ENCODE measurements at places on chromosomes 5 and 9.

- DNase-seq: no peak
Measured at GRCh38 chr5:135839566-135839965, 5.1 kb downstream of the SLC25A48 start.

GRCh38 chr5:148828511-148829247 lies 2.3 kb downstream of the ADRB2 start:
- no peak for DNase-seq

GRCh38 chr5:150999704-151000442 lies 20.5 kb upstream of the GPX3 start:
- DNase-seq: no peak

DNA sequence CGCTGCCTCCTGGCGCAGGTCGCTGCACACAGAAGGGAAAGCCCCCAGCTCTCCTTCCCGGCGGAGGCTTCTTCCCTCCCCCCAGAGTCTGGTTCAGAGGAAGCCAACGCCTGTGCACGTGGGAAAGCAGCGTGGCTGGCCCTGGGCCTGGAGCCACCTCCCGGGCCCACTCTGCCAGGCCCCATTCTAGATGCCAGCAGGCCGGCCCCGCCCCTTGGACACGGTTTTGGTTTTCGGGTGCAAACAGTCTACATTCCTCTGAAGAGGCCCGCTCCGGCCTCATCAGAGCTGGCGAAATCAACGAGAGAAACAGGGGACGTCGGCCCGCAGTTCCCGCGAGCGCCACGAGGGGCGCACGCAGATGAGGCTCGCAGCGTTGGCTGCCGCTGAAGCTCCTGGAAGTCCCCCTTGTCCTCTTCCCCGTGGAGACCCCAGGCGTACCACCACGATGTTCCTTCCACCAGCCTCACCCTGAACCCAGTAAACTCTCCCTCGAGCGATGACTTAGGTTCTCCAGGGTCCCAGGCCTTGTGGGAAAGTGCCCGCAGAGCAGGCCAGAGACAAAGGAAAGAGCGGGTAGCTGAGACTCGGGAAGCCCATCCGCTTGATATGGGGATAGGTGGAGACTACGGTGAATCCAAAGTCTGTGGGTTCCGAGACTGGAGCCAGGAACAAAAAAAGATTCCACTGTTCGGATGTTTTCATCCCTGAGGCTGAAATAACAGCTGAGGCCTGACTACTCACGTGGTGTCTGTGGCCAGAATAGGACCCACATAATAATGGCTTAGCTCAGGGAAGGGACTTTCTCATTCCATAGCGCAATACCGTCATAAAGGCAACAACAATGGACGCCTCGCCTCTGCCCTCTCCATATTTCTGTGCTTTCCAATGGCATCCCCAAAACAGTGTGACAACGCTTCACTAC lies 64.2 kb downstream of the KLF4 start:
- peak; percentile 92 for DNase-seq

- no peak for DNase-seq
Measured at GRCh38 chr9:106644661-106645060, 218.3 kb upstream of the ZNF462 start.

DNA sequence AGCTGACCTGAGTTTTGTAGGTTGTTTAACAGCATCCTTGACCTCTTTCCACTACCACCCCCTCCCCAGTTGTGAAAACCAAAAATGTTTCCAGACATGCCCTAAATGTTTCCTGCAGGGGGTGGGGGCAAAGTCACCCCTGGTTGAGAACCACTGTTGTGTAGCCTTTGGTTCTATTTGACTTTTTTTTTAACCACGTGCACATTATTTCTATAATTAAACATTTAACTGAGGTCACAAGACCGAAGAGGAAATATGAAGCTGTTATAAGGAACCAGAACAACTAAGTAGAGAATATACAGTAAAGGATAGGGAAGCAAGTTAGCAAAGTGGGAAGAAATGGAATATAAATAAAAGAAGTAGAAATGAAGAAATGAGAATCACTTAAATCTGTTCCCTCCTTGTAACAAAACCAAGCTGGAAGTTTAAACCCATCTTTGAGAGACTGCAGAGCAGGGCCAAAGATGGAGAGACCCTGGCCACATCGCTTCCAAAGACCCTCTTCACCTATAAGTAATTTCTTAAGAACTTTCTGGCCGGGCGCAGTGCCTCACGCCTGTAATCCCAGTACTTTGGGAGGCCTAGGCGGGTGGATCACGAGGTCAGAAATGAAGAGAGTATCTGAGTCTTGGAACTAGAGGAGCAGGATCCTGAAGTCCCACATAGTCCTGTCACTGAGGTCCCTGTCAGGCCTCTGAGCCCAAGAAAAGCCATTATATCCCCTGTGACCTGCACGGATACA lies 14.4 kb downstream of the SIT1 start:
- DNase-seq: no peak

- no peak for DNase-seq
Measured at GRCh38 chr9:113634596-113635515, 171.3 kb downstream of the RGS3 start.

DNA sequence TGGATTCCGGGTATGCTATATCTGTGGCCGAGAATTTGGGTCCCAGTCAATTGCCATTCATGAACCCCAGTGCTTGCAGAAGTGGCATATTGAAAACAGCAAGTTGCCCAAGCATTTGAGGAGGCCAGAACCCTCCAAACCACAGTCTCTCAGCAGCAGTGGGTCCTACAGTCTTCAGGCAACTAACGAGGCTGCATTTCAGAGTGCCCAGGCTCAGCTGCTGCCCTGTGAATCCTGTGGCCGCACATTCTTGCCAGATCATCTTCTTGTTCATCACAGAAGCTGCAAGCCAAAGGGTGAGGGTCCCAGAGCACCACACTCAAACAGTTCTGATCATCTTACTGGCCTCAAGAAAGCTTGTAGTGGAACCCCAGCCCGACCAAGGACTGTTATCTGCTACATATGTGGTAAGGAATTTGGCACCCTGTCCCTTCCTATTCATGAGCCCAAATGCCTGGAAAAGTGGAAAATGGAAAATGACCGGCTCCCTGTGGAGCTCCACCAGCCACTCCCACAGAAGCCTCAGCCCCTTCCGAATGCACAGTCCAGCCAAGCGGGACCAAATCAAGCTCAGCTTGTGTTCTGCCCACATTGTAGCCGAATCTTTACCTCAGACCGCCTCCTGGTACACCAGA lies 23.0 kb downstream of the ZNF474 start:
- no peak for DNase-seq

DNA sequence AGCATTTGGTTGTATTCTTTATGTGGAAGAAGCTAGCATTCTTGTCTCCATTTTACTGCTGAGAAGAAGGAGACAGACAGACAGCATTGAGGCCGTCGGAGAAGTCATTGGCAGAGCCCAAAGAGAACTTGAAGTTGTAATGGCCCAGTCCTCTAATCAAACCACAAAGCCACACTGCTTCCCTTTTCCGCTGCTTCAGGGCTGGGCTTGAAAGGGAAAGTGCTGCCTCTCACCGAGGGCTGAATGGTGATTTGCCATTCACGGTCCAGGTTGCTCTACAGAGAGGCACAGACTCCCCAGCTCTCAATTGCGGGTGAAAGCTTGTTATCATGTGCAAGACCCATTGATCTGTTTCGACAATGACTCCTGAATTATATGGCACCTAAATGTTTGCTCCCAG lies 25.6 kb upstream of the POU4F3 start:
- DNase-seq: no peak

DNA sequence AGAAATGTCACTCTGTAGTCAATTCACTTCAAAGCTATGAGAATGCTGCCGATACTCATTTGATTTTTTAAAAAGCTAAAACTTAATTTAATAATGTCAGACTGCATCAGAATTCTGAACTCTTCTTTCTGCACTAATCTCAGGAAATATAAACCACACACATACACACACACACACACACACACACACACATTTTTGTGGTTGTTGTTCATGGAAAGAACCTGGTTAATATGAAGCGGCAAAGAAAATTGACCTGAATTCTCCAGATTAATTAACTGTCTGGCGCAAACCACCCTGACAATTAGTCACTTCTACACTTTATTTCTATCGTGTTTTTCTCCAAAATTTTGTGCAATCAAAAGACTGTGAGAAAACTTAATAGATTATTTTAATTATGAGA lies 740.5 kb downstream of the TLE1 start:
- DNase-seq: no peak

- no peak for DNase-seq
Measured at GRCh38 chr9:110847671-110848070, 179.1 kb downstream of the MUSK start.

- no peak for DNase-seq
Measured at GRCh38 chr5:66494437-66494836, 101.8 kb upstream of the MAST4 start.

DNA sequence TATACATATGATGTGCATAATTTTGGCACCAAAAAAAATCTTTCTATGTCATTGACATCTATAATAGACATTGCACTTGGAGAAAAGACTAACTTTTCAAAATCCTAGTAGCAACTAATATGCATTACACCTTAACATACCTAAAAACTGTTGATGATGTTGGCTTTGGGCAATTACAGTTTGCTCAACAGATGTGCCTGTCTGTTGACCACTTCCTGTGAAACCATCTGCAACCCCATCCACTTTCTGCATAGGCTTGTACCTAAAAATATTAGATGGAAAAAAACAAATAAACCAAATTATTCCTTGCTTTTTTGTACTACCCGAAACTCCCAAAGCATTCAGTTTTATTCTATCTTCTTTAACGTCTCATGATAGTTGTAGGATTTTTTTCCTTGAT lies 248.6 kb downstream of the RFX3 start:
- DNase-seq: no peak

GRCh38 chr9:16100537-16101091 lies 547.8 kb downstream of the CCDC171 start:
- peak; percentile 79 for DNase-seq

DNA sequence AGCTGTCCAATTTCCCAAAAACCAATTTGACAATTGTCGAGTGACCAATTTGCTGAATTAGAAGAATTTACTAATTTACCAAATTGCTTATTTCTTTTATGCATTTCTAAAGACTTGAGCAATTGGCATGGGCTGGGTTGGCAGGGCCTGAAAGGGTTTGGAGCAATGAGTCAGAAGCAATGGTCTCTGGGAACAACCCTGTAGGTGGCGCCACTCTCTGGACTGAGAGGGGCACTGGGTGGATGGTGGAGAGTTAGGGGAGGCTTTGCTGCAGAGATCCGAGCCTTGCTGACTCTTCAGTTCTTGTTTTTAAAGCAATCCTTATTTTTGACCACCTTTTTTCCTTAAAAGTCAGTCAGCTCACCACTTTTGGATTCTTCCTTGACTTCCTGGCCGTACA lies 71.5 kb upstream of the RPS23 start:
- DNase-seq: no peak

DNA sequence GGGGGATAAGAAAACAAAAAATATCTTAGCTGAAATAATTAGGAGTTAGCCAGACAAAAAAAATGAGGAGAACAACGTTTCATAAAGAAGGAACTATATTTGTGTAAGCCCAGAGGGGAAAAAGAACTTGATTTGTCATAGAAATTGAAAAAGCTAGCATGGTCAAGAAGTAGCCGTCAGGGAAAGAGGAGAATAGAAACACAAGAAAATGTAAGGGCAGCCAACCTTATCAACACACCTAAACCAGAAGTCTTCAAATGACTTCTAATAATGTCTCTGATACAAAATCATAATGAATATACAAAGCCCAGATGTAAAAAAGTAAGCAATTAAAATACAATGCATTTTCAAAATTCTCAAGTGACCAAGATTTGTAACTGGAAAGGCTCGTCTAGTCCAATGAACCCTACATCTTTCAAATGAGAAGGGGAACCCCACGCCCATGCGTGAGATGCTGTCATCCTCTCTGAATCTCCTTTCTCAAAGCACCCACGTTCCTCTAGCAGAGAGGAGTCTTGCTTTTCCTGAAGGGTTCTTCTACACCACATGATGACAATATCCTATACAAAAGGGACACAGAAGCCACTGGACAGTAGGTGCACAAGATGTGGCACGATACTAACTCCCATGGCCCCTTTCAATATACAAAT lies 103.7 kb downstream of the ARL15 start:
- no peak for DNase-seq

GRCh38 chr5:149227168-149227826 lies 44.4 kb upstream of the AFAP1L1 start:
- no peak for DNase-seq

- DNase-seq: no peak
Measured at GRCh38 chr5:172801179-172801671, 30.2 kb upstream of the DUSP1 start.

GRCh38 chr9:90940280-90940679 lies 138.7 kb downstream of the SYK start:
- no peak for DNase-seq

DNA sequence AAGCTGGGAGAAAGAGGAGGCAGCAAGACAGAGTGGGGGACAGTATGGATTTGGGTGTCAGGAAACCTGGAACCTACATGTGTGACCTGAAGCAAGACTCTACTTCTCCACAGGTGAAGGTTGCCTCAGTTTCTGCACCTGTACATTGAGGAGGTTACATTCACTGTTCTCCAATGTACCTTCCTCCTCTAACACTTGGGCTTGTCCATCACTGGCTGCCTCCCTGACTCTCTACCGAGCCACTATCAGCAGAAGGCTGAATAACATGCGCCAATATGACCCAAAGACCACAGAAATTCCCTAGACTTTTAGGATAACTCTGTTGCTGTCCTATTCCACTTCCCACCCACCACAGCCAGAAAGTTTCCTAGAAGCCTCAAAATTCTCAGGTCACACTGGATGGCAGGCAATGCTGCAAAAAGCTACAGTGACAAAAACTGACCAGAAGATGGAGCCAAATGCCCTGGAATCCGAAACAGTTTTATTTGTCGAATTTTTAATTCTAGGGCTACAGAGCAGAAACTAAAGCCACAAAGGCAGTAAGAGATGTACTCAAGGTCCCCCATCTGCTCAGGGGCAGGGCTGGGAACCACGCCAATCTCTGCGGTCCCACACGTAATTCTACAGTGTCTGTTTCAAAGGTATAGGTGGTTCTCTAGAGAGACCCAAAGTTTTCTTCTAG lies 64.4 kb downstream of the FAM114A2 start:
- peak; percentile 77 for DNase-seq

GRCh38 chr9:99433555-99433954 lies 211.5 kb downstream of the SEC61B start:
- DNase-seq: peak; percentile 25

GRCh38 chr5:38433160-38433861 lies 123.1 kb downstream of the LIFR start:
- peak; percentile 24 for DNase-seq

GRCh38 chr5:141637123-141637766 lies 448 bp downstream of the RELL2 start:
- DNase-seq: peak; percentile 83

DNA sequence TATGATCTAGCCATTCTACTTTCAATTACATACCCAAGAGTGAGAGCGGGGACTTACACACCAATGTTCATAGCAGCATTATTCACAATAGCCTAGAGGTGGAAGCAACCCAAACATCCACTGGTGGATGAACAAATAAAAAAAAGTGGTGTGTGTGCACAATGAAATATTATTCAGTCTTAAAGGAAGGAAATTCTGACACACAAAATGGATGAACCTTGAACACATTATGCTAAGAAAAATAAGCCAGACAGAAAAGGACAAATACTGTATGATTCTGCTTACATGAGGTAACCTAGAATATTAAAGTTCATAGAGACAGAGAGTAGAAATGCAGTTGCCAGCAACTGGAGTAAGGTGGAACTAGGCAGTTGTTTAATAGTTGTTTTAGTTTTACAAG lies 22.1 kb downstream of the ETF1 start:
- DNase-seq: no peak
